ENCODE measurements at places on chromosomes 3 and 15. TPM values are rescaled to one million over a fixed set of nuclear protein-coding genes. Genes with fewer than 3 reads are reported as not detected.
A peak's percentile ranks its signal among the peaks of the same experiment; 100 is the strongest.

DNA sequence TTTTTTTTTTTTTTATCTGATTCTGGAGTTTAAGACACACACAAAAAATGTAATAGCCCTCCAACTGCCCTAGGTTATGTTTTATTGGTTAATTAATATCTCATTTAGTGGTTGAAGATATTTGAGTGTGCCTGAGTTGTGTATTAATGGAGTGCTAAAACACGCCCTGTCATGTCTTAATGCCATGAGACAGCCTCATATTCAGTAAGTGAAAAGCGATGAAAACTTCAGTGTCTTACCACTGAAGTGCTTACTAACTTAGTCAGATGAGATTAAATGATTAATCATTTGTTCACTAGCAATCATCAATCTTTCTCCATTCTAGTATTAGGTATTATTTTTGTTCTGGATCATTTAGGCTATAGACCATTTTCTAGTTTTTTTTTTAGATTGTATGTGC, 544.7 kb upstream of the ROBO2 start:
- no peak overlapping the region for H3K27ac ChIP-seq
- no peaks in the 10 kb centered on the region for H3K27me3 ChIP-seq
- no peaks in the 10 kb centered on the region for H3K36me3 ChIP-seq
- H3K4me3 ChIP-seq = no peak overlapping the region

GRCh38 chr3:104598848-104599511, 767.7 kb upstream of the ALCAM start:
- no peaks in the 10 kb centered on the region for H3K27me3 ChIP-seq
- no peak overlapping the region for H3K27ac ChIP-seq
- H3K4me1 ChIP-seq = peaks cover 2% of the 10 kb centered on the region
- no peak for DNase-seq
- H3K4me3 ChIP-seq = no peak overlapping the region
- H3K36me3 ChIP-seq = no peaks in the 10 kb centered on the region

- peaks cover 2% of the 10 kb centered on the region for H3K4me1 ChIP-seq
- H3K36me3 ChIP-seq = no peaks in the 10 kb centered on the region
- DNase-seq = no peak
- H3K27me3 ChIP-seq = no peaks in the 10 kb centered on the region
- no peak overlapping the region for H3K27ac ChIP-seq
Observed at GRCh38 chr3:4514916-4515315, 21.8 kb downstream of the ITPR1 start.

SLC9C1 gene
- not detected for total RNA-seq

DNA sequence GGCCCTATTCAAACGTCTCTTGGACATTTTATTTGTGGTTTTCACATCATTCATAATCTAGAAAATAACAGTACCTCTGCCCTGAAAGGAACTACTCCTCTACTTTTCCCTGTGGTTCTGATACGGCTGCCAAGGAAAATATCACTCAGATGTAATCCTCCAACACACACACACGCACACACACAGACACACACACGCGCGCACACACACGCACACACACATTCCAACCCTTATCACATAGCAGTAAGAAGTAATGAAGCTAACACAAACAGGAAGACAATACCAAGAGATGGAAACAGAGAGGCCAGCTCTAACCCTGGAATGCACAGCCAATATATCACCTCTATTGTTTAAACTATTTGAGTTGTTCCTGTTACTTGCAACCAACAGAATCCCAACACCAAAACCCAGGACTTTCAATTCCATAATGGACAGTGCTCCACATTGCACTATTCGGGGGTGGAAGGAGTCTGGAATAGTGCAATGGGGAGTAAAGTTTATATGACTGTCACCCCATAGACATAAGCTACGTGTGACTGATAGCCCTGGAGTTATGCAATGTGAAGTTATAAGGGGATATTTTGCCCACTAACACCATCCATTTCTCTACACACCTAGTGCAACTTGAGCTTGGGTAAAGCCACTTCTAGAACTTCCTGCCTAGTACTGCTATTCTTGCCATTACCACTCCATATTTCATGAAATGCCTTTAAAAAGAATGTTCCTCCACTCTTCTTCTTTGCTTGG, 71.3 kb upstream of the FNDC3B start:
- H3K36me3 ChIP-seq = no peaks in the 10 kb centered on the region
- H3K27me3 ChIP-seq = no peaks in the 10 kb centered on the region
- H3K4me3 ChIP-seq = no peak overlapping the region
- H3K27ac ChIP-seq = no peak overlapping the region

- H3K27me3 ChIP-seq = peaks cover 2% of the 10 kb centered on the region
- H3K4me3 ChIP-seq = no peak overlapping the region
- H3K36me3 ChIP-seq = no peaks in the 10 kb centered on the region
Observed at GRCh38 chr3:139227165-139227564, 116.7 kb upstream of the MRPS22 start.

DNA sequence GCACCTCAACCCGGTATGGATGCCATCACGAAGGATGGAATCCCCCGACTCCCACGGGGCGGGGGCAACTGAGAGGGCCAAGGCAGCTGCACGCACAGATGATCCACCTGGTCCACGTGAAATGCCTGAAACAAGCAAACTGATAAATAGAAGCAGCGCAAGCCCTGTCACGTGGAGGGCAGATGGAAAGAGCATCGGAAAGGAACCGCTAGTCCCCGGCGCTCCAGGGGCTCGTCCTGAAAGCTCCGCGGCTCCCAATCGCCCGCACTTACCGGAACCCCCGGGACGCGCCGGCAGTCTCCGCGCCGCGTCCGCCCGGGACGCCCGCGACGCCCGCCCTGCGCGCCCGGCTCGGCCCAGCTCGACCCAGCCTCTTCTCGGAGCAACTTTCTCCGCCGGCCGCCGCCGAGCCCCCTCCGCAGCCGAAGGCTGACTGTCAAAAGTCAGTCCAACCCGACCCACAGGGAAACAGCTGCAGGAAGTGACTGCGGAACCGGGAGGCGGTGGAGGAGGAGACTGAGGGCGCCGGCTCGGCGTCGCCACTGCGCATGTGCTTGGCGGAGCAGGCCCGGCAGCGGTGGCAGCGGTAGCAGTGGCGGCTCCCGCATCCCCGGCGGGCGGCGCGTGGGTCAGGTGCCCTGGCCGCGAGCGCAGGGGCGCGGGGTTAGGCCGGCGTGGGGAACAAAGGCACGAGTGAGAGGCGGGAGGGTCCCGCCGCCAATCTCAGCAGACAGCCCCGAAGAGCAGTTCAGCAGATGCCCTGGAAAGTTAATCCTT, at the start of gene ZMAT3:
TSS of gene ZMAT3 (minus strand) at position 487 of the 777 bp plus-strand sequence. CDS start 4,057 bp downstream, outside the sequence.
- peaks cover 2% of the 10 kb centered on the region for H3K27me3 ChIP-seq
- peak; percentile 88 for DNase-seq
- H3K27ac ChIP-seq = peak within 1 kb of the TSS; percentile 69
- no peaks in the 10 kb centered on the region for H3K36me3 ChIP-seq
- peaks cover 10% of the 10 kb centered on the region for H3K4me1 ChIP-seq
- H3K4me3 ChIP-seq = peak within 1 kb of the TSS; percentile 97

ZIC4 gene
- not detected for total RNA-seq

DNA sequence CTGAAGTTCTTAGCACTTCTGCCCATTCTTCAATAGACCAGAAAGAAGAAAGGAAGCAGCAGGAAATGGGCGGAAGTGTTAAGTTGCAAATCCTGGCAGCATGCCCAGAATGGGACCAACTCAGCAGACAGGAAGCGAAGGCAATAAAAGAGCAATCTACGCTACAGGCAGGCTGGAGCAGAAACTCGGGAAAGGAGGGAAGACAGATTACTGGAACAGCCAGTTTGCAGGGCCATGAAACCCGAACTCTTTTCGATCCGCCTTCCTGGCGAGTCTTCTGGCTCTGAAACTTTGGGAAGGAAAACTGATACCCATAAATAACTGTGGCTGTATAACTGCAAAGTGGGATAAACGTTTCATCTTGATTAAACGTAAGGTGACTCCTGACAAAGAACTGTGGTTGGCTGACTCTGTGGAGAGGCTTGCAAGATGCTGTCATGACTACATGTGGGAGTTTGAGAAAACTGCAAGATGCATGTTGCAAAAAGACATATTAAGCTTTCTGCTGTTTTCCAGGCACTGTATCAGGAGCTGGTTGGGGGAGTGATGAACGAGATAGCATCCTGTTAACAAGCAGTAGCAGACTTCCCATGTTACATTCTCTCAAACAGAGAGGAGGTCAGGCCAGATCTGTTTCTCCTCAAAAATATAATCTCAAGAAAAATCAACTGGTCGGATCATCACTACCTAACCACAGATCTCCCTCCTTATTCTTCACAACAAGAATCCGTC, 67.8 kb downstream of the FMN1 start:
- H3K27me3 ChIP-seq = peaks cover 1% of the 10 kb centered on the region
- H3K4me1 ChIP-seq = no peaks in the 10 kb centered on the region
- no peaks in the 10 kb centered on the region for H3K36me3 ChIP-seq

GRAMD2A gene
- total RNA-seq = not detected

- no peak overlapping the region for H3K4me3 ChIP-seq
- peaks cover 23% of the 10 kb centered on the region for H3K4me1 ChIP-seq
- DNase-seq = no peak
- H3K36me3 ChIP-seq = no peaks in the 10 kb centered on the region
Observed at GRCh38 chr15:25673351-25673750, 189.8 kb downstream of the ATP10A start.

DNA sequence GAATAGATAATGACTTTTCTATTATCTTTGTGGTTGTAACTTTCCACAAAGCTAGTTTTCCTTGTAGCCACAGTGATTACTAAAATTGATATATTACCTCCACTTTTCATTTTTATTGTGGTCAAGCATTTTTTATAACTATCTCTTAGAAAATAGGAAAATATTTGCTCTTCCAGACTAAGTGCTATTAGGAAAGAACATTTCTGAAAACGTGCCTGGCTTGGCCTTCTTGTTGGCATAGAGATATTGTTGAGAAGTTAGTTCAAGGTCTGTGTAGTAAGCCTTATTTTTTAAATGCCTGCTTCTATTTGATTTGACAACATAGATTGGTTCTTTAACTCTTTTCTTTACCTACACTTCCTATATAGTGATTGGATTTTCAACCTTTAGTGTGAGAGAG, 101.7 kb downstream of the IL1RAP start:
- no peaks in the 10 kb centered on the region for H3K4me1 ChIP-seq
- no peaks in the 10 kb centered on the region for H3K27me3 ChIP-seq
- DNase-seq = no peak
- H3K36me3 ChIP-seq = no peaks in the 10 kb centered on the region

DNA sequence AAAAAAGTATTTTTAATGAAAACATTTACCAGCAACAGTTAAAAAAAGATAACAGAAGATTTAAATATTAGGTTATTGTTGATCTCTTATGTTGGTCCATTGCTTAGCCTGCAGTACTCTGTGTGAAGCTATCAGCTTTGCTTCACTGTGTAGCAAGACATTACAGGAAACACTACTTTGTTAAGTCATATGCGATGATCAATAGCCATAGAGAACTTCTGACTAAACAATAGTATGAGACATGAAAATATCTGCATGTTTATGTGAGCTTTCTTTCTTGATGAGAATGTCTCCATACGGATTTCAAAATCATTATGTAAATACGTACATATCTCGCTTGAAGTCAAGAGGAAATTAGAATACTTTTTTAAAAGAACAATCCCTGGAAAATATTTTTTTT, 27.0 kb upstream of the CAPN3 start:
- DNase-seq = no peak
- H3K27ac ChIP-seq = no peak overlapping the region
- no peak overlapping the region for H3K4me3 ChIP-seq
- H3K4me1 ChIP-seq = no peaks in the 10 kb centered on the region

DNA sequence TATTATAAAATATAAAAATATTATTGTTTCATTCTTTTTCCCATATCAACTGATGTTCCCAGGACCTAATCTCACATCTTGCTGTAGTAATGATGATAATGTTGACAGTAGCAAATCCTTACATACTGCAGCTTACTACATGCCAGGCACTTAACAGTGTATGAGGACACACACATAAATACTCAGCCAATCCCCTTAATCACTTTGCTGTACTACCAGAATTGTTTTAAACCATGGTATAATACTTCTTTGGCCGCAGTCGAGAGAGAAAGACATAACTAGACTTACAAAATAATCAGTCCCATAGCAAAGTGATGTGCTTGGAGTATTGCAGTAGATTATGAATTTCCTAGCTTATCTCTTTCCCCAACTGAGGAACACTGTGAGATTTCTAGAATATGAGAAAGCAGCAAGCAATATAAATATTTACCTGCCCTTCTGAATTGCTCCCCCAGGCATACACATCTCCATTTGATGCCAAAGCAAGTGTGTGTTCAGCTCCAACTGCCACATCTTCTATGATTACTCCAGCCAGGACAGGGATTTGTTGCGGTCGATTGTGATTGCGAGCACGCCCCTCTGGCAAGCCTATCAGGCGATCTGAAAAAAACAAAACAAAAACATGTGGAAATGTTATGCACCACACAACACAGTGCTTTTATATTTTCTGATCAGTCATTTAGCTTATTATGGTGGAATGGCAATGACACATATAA, 33.0 kb downstream of the FBXL22 start:
- H3K4me3 ChIP-seq = no peak overlapping the region
- no peak overlapping the region for H3K27ac ChIP-seq
- DNase-seq = no peak
- peaks cover 13% of the 10 kb centered on the region for H3K36me3 ChIP-seq
- no peaks in the 10 kb centered on the region for H3K4me1 ChIP-seq

DNA sequence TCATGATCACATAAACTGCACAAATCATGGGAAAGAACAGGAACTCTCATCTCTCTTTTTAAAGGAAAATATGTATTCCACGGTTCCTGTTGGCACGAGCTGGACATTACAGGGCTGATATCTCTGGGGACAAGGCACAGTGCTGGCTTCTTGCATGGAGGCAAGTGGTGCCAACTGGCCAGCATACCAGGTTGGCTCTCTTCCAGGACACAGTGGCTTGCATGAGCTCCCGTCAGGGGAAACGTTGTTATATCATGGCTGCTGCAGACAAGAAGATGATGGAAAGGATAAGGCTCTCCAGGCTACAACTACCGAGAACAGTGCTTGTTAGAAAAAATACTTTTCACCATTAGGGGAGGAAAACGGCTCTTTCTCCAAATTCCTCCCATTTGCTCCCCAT, 283.9 kb downstream of the RORA start:
- no peak overlapping the region for H3K27ac ChIP-seq
- H3K27me3 ChIP-seq = peaks cover 3% of the 10 kb centered on the region
- H3K4me1 ChIP-seq = peaks cover 8% of the 10 kb centered on the region
- no peak for DNase-seq

- no peaks in the 10 kb centered on the region for H3K4me1 ChIP-seq
- peaks cover 4% of the 10 kb centered on the region for H3K27me3 ChIP-seq
- DNase-seq = no peak
- H3K36me3 ChIP-seq = no peaks in the 10 kb centered on the region
- H3K4me3 ChIP-seq = no peak overlapping the region
Observed at GRCh38 chr15:55527150-55527549, 19.1 kb upstream of the DNAAF4 start.

FEZF2 gene
- total RNA-seq = 0.49 TPM

DNA sequence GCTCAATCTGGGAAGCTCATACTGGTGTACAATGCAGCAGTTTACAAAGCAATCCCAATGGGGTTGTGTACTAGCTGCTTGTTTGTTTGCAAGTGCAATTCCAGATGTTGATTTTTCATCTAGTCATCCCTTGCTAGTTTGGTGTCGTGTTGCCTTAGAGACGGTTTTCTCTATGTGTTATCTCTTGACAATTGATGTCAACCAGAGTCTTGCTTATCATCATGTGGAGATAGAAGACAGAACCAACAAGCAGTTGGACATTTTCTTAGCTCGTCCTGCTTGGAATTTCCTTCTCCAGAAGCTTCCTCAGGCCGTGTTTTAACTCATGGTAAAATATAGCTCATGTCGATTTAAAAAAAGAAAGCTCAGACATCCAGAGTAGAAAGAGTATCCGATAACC, 262.0 kb upstream of the KCNH8 start:
- no peak overlapping the region for H3K4me3 ChIP-seq
- H3K36me3 ChIP-seq = no peaks in the 10 kb centered on the region
- no peak overlapping the region for H3K27ac ChIP-seq
- no peaks in the 10 kb centered on the region for H3K4me1 ChIP-seq
- H3K27me3 ChIP-seq = no peaks in the 10 kb centered on the region

ARPP21 gene
- total RNA-seq = 10.3 TPM

- peaks cover 6% of the 10 kb centered on the region for H3K4me1 ChIP-seq
- H3K36me3 ChIP-seq = no peaks in the 10 kb centered on the region
- DNase-seq = no peak
- no peak overlapping the region for H3K4me3 ChIP-seq
Observed at GRCh38 chr3:37770938-37771918, 90.5 kb upstream of the CTDSPL start.

Measured in glutamatergic neuron (in vitro differentiated cells).